ENCODE measurements at places on chromosomes 11 and 22. TPM values are rescaled to one million over a fixed set of nuclear protein-coding genes. Genes with fewer than 3 reads are reported as not detected.
A peak's percentile ranks its signal among the peaks of the same experiment; 100 is the strongest.

DNA sequence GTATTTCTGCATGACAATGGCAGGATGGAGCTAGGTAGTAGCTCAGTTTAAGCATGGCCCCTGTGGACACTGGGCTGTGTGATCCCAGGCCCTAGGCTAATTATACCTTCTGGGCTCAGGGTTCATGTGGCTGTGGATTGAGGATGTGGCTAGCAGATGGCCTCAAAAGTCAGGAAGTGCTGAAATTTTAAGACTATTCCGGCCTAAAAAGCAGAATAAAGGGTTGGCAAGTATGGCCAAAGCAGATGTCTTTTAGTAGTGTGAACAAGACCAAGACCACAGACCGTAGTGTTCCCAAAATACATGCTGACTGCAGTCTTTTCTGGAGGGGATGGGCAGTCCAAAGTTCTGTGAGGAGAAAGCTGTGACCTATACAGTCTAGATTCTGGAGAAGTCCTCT, 115.7 kb upstream of the RAG2 start:
- DNase-seq = no peak

DNA sequence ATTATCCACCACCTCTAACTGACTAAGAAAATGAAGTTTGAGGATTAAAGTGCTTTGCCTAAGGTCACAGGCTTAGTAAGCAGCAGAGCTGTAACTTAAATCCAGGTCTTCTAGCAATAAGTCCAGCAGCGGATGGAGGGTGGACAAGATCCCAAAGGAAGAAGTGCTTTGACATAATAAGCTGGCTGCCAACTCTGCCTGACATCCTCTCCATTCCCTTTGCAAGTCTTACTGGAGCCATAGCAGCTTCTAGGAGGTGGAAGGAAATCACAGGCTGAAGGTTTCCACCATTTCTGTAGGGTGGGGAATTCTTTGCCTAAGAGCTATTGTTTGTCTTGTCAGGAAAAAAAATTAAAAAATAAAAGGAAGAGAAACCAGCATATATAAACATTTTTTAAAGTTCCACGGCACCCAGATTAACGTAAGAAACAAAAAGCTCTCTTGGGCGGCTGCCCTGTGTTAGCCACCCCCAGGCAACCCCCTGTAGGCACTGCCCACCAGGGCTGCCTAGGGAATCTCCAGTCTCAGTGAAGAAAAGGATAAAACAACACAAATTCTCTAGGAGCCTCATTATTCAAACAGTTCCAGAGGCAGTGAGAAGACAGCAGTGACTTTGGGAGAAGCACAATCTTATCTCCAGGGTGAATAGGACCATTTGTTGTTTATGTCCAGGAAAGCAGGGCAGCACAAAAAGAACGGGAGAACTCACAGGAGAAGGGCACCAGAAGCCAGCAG, 380.8 kb upstream of the CADM1 start:
- DNase-seq = no peak

GRCh38 chr11:30753994-30754393, 167.8 kb upstream of the MPPED2 start:
- no peak for DNase-seq

GRCh38 chr11:11381471-11382105, 28.5 kb upstream of the CSNK2A3 start:
- DNase-seq = no peak

GRCh38 chr11:82701847-82702520, 31.7 kb downstream of the FAM181B start:
- peak; percentile 72 for DNase-seq

DNA sequence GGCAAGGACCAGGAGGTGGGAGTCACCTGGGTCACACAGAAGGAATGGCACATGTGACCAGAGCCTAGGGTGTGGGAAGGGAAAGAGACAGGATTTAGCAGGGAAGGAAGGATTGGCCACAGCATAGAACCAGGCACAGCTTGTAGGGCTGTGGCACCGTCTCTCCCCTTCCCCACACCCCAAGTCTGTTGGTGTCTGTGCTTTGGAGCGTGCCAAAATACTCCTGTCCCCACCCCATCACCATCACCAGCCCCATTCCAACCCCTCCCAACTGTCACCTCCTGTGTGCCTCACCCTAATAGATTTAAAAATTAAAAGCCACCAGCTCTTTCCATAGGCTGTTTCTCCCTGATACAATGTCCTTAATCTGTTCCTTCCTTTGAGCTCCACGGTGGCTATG, 18.2 kb downstream of the SGSM1 start:
- DNase-seq = no peak

KCNJ11 gene
- 28.6 TPM for total RNA-seq

TYR gene
- not detected for total RNA-seq

DNA sequence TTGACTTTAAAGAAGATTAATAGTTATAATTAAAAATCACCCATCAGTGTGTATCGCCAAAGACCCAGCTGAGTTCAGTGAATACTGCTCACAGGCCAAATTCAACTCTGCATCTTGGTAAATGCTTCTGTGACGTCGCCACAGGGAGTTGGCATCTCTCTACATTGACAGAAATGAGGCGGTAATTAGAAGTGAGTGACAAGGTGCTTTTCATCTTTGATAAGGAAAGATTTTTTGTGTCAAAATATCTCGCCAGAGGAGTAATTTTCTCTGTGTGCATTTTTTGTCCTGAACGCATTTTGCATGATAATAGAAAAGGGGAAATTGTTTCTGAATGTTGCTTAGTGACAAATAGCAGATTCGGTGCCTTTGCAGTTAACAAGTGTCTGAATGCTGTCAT, 345.8 kb downstream of the CNTN5 start:
- no peak for DNase-seq

DNA sequence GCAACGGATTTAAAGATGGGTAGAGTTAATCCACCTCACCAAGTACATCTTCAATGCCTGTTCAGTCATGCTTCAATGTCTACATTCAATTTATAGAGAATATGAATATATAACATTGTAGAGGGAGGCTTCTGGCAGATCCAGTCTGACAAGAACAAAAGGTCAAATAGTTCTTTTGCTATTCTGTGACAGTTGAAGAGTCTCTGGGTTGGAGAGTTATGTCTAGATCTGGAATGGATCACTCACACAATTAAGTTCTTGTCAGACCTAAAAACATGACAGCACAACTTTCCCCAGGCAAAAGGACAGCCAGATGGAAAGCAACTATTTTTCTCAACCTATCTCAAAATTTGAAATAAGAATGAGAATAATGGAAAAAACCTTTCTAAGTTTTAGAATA, 15.3 kb upstream of the GAB2 start:
- peak; percentile 44 for DNase-seq
